DND-41 (cell line): ENCODE measurements at places on chromosomes 5 and 9.

GRCh38 chr5:171614971-171615653 lies 170.5 kb upstream of the SMIM23 start:
- H3K27me3 ChIP-seq, result no peaks in the 10 kb centered on the region
- no peaks in the 10 kb centered on the region for H3K36me3 ChIP-seq
- DNase-seq, result no peak

DNA sequence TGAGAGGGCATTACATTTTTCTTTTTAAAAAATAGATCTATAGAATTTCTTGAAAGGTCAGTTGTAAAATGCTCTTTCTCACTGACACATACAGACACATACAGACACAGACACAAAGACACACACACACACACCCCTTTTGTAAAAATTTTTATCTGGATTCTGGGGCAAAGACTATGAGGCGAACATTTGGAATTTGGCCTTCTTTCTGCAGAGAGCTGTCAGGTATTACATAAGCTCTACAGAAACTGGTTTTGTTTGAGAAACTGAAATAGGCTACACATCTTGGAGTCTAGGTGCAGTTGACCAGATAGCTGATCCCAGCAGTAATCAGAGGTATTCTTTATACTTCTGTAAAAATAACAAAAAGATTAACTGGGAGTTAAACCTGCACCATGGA lies 315.9 kb upstream of the RPS23 start:
- H3K27me3 ChIP-seq, result no peaks in the 10 kb centered on the region
- peaks cover 12% of the 10 kb centered on the region for H3K4me1 ChIP-seq
- no peak overlapping the region for H3K27ac ChIP-seq
- no peak overlapping the region for H3K4me3 ChIP-seq
- no peaks in the 10 kb centered on the region for H3K36me3 ChIP-seq
- DNase-seq, result no peak

- no peaks in the 10 kb centered on the region for H3K36me3 ChIP-seq
- H3K4me1 ChIP-seq, result no peaks in the 10 kb centered on the region
- no peak overlapping the region for H3K27ac ChIP-seq
- peaks cover 10% of the 10 kb centered on the region for H3K27me3 ChIP-seq
- no peak overlapping the region for H3K4me3 ChIP-seq
These were observed 107.3 kb upstream of the APC start for GRCh38 chr5:112630246-112631009.

DNA sequence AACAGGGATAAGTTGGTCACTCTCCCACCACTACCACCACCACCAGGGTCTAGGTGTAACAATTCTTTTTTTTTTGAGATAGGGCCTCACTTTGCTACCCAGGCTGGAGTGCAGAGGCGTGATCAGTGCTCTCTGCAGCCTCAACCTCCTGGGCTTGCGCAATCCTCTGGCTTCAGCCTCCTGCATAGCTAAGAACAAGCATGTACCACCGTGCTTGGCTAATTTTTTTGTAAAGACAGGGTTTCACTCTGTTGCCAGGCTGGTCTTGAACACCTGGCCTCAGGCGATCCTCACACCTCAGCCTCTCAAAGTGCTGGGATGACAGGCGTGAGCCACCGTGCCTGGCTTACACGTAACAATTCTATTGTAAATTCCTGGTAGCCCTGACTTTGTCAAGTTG lies 27.5 kb downstream of the CORO2A start:
- H3K27me3 ChIP-seq, result no peaks in the 10 kb centered on the region
- H3K4me1 ChIP-seq, result no peaks in the 10 kb centered on the region
- no peak for DNase-seq

- H3K4me1 ChIP-seq, result no peaks in the 10 kb centered on the region
- no peak for DNase-seq
- H3K4me3 ChIP-seq, result no peak overlapping the region
- H3K36me3 ChIP-seq, result peaks cover 55% of the 10 kb centered on the region
These were observed 11.5 kb downstream of the CCDC127 start for GRCh38 chr5:206406-206805.

GRCh38 chr5:170741801-170742200 lies 41.7 kb upstream of the GABRP start:
- H3K36me3 ChIP-seq, result no peaks in the 10 kb centered on the region
- no peak overlapping the region for H3K4me3 ChIP-seq
- no peaks in the 10 kb centered on the region for H3K4me1 ChIP-seq
- no peak for DNase-seq
- no peaks in the 10 kb centered on the region for H3K27me3 ChIP-seq
- H3K27ac ChIP-seq, result no peak overlapping the region

- DNase-seq, result no peak
- no peaks in the 10 kb centered on the region for H3K36me3 ChIP-seq
- H3K27me3 ChIP-seq, result no peaks in the 10 kb centered on the region
- no peak overlapping the region for H3K27ac ChIP-seq
These were observed 86.1 kb downstream of the TMEM167A start for GRCh38 chr5:82991059-82991458.

- H3K4me1 ChIP-seq, result no peaks in the 10 kb centered on the region
- no peak within 1 kb of the TSS for H3K27ac ChIP-seq
- H3K27me3 ChIP-seq, result peaks cover 3% of the 10 kb centered on the region
These were observed at the start of gene CAMK2A for GRCh38 chr5:150289551-150290390. CAMK2A (minus strand) TSS chr5:150289773; CDS start chr5:150289625, 148 bp downstream.

- H3K36me3 ChIP-seq, result no peaks in the 10 kb centered on the region
- no peak overlapping the region for H3K4me3 ChIP-seq
- H3K4me1 ChIP-seq, result no peaks in the 10 kb centered on the region
- no peak overlapping the region for H3K27ac ChIP-seq
These were observed 30.5 kb upstream of the EEIG1 start for GRCh38 chr9:128011071-128011817.

- H3K27ac ChIP-seq, result no peak overlapping the region
- H3K36me3 ChIP-seq, result no peaks in the 10 kb centered on the region
- no peaks in the 10 kb centered on the region for H3K4me1 ChIP-seq
These were observed 14.8 kb downstream of the C5orf47 start for GRCh38 chr5:174003795-174004194.

DNA sequence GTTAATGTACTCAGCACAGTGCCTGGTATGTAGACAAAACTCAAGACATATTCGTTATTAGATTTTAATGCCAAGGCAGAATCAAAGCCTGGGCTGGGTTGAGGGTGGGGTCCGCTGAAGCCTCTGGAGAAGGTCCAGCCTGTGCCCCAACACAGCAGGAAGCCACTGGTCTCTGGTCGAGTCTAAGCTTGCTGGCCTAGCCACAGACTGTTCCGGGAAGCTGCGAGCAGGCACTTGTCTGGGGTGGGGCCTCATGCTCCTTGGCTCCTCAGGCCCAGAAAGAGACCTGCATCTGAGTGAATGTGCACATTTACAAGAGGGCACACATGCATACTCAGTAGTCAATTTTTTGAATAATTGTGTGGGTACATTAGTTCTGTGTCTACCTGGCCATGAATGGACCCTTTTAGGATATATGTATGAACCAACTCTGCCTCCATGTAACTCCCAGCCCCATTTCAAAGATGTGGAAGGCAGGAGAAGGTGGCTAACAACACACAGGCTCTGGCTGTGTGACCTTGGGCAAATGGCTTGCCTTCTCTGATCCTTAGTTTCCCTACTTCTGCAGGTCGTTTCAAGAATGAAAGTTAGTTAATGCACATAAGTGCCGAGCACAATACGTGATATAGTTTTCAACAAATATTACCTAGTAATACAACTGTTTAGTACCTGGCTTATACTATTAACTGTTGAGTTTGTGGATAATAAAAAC lies 18.3 kb downstream of the FAT2 start:
- H3K27ac ChIP-seq, result no peak overlapping the region
- H3K27me3 ChIP-seq, result peaks cover 58% of the 10 kb centered on the region
- DNase-seq, result no peak

DNA sequence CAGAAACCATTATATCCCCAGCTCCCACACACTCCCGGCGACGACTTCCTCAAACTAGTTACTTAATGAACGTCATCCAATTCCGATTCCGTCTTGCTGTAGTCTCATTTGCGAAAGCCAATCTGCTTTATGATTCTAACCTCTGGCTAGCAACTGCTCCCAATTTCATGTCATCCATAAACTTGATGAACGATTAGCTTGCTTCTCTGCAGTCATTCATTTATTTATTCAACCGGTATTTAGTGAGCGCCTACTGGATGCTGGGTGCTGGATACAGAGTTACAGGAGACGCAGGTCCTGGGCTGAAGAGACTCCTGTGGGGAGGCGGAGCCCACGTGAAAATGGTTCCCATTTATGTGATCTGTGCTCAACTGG lies 46.2 kb downstream of the TSPAN17 start:
- DNase-seq, result no peak
- H3K4me1 ChIP-seq, result no peaks in the 10 kb centered on the region
- no peak overlapping the region for H3K27ac ChIP-seq
- no peaks in the 10 kb centered on the region for H3K36me3 ChIP-seq

DNA sequence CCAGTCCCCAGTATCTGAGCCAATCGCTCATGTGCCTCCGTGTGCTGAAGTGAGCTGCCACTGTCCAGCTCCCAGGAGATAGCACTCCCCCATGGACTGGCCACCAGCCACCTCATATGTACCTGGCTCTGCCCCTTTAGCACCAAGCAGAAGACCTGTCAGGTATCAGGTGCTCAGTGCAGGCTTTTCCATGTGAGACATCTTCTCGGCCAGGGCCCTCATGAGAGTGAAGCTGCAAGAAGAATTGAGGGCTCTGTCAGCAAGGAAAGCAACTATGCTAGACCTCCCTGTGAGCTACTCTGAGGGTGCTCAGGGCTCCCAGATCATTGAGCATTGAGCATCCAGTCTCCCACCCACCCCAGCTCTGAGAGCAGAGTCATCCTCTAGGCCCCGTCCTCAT lies 264.2 kb upstream of the ADAMTS16 start:
- peaks cover 18% of the 10 kb centered on the region for H3K27me3 ChIP-seq
- H3K4me1 ChIP-seq, result no peaks in the 10 kb centered on the region
- no peak for DNase-seq
- H3K27ac ChIP-seq, result no peak overlapping the region
- H3K36me3 ChIP-seq, result no peaks in the 10 kb centered on the region

DNA sequence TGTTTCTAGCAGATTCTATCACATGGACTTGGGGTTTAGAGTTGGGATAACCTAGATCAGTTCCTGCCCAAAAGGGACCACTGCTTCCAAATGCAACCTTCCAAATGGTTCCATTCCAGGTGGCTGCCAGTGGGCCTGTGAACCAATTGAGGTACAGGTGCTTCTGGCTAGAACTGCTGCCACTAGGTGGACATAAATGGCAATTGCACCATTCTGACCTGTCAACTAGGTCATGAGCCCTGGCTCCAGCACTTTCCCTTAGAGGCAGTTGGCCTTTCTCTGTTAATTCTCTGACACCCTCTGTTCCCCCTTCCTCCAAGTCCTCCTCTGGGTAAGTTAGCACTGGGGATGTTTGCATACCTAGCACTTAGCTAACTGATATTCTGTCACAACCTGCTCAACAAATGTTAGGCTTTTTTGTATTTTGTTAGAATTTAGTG lies 16.6 kb upstream of the HEMGN start:
- no peaks in the 10 kb centered on the region for H3K36me3 ChIP-seq
- H3K27me3 ChIP-seq, result no peaks in the 10 kb centered on the region
- no peaks in the 10 kb centered on the region for H3K4me1 ChIP-seq
- DNase-seq, result peak; percentile 56
- H3K27ac ChIP-seq, result no peak overlapping the region

DNA sequence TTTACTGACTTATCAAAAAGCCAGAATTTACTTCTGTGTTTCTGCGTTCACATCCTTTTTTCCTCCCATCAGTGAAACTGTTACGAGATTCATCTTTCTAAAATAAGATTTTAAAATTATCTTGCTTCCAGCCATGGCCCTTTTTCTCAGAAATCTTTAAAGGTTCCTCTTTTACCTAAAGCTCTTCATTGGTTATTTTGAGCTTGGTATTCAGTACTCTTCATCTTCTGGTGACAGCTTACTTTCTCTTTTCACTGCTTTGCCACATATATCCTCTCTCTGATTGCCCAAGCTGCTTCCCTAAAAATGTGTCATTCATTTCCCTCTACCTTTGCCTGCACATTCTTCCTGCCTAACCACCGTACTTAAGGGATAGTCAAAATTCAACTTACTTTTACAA lies 32.3 kb downstream of the TGFBR1 start:
- no peak for DNase-seq
- H3K27me3 ChIP-seq, result no peaks in the 10 kb centered on the region
- no peak overlapping the region for H3K27ac ChIP-seq
- no peaks in the 10 kb centered on the region for H3K4me1 ChIP-seq
- H3K4me3 ChIP-seq, result no peak overlapping the region
- peaks cover 19% of the 10 kb centered on the region for H3K36me3 ChIP-seq

DNA sequence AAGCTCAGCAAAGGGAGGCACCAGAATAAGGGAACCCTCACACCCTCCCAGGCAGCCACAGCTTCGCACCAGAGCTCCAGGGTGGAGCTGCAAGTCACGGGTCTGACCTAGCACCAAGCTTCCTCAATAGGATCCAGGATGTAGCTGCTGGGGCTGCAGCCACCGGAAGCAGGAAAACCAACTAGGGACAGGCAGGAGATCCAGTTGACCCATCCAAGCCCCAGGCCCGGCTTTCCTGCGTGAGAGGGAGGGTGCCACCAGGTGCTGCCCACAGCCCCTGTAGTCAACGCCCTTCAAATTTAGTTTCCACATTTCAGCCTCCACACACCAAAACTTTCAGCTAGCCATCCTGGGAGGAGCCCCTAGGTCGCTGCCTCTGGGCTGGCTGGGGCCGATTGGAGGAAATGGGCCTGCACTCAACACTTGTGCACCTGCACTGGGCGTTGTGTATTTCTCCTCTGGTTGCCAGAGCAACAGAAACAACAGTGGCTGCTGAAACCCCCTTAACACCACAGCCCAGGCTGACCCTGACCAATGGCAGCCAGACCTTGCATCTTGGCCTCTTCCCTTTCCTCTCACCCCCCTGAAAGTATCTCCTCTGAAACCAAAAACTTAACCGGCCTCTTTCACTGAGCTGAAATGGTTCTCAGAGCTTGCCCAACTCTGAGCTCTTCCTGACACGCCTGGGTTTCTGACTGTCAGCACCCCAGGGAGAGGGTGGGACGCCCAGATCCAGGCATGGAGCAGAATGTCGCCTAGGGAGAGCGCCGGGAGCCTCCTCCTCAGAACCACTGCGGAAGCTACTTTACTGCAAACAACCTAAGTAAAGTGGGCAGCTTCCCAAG lies 226.5 kb upstream of the MAP3K1 start:
- no peaks in the 10 kb centered on the region for H3K36me3 ChIP-seq
- H3K4me3 ChIP-seq, result no peak overlapping the region
- peaks cover 16% of the 10 kb centered on the region for H3K27me3 ChIP-seq
- no peak for DNase-seq
- H3K27ac ChIP-seq, result no peak overlapping the region
- peaks cover 4% of the 10 kb centered on the region; the same call in 1 of the 2 replicates for H3K4me1 ChIP-seq

- DNase-seq, result no peak
- no peaks in the 10 kb centered on the region for H3K36me3 ChIP-seq
- H3K4me3 ChIP-seq, result no peak overlapping the region
- no peak overlapping the region for H3K27ac ChIP-seq
- H3K4me1 ChIP-seq, result no peaks in the 10 kb centered on the region
These were observed 102.2 kb upstream of the PLPPR1 start for GRCh38 chr9:100926366-100926765.

GRCh38 chr5:159601216-159601615 lies 270.9 kb upstream of the IL12B start:
- H3K27ac ChIP-seq, result no peak overlapping the region
- no peaks in the 10 kb centered on the region for H3K36me3 ChIP-seq
- H3K27me3 ChIP-seq, result no peaks in the 10 kb centered on the region

GRCh38 chr5:172150514-172151425 lies 37.3 kb downstream of the STK10 start:
- no peak overlapping the region for H3K27ac ChIP-seq
- no peak for DNase-seq
- H3K27me3 ChIP-seq, result no peaks in the 10 kb centered on the region
- peaks cover 3% of the 10 kb centered on the region; the same call in 1 of the 2 replicates for H3K4me1 ChIP-seq
- H3K36me3 ChIP-seq, result peaks cover 61% of the 10 kb centered on the region
- no peak overlapping the region for H3K4me3 ChIP-seq
